ENCODE measurements at places on chromosomes 13 and 19.

GRCh38 chr19:44987148-44987675 is 14.1 kb upstream of the RELB start:
- no peak for DNase-seq

DNA sequence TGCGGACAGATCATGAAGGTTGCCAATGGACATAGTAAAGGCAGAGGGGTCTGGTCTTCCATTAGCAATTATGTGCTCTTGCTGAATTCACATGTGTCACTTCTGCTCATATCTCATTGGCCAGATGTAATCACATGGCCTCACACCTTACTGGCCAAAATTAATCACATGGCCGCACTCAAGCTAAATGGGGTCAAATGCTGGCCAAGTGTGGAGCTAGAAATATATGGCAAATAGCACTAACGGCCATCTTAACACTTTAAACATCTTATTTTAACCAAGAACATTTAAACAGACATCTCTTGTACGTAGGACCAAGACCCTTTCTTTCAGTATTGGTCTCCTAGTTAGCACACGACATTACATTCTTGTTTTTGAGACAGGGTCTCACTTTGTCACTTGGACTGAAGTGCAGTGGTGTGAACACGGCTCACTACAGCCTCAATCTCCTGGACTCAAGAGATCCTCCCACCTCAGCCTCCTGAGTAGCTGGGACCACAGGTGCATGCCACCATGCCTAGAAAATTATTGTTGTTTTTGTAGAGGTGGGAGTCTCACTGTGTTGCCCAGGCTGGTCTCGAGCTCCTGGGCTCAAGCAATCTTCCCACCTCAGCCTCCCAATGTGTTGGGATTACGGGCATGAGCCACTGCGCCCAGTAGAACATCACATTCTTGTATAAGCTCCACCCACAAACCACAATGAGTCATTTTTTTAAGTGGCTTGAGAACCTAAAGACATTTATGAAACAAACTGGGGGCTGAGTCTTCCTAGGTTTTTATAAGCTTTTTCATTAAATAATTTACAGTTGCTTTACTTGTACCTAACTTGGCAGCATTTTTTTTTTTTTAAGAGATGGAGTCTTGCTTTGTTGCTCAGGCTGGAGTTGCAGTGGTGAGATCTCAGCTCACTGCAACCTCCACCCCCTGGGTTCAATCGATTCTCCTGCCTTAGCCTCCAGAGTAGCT is 2.9 kb upstream of the PTOV1 start:
- no peak for DNase-seq

- DNase-seq: no peak
Observed at GRCh38 chr13:32472194-32472621, 44.3 kb upstream of the N4BP2L1 start.

GRCh38 chr13:74080762-74081161 is 53.4 kb downstream of the KLF12 start:
- no peak for DNase-seq

DNA sequence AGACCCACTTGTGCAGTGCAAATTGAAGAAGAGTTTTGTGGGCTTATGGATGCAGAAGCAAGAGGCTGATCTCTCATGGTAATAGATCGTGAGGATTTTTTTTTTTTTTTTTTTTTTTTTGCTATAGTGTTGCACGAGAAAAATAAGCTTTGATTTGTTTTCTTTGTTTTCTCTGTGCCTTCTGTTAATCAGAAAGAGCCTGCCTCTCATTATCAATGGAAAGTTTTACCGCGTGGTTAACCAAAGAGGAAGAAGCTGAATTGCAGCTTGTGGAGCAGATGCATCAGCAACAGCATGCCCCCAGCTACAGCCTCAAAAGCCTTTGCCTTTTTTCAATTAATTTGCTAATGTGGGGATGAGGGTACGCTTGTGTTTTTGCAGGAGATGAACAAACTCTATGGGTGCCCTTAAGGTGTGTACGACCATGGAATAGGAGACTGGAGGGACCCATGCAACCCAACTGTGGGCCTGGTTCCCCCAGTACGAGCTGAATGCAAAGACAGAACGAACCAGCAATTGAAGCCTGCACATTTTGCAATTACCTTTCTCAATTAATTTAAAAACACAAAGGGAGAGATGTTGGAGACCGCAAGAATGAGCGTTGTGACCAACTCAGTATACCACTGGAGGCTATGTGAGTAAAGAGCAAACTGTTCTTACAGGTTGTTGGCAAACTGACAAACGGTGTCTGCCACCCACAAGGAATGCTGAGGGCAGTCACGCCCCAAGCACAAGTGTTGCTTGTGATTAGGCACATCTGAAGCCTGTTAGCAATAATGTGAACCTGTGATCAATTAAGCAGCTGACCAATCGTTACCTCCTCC is 58.6 kb upstream of the SPRY2 start:
- no peak for DNase-seq

DNA sequence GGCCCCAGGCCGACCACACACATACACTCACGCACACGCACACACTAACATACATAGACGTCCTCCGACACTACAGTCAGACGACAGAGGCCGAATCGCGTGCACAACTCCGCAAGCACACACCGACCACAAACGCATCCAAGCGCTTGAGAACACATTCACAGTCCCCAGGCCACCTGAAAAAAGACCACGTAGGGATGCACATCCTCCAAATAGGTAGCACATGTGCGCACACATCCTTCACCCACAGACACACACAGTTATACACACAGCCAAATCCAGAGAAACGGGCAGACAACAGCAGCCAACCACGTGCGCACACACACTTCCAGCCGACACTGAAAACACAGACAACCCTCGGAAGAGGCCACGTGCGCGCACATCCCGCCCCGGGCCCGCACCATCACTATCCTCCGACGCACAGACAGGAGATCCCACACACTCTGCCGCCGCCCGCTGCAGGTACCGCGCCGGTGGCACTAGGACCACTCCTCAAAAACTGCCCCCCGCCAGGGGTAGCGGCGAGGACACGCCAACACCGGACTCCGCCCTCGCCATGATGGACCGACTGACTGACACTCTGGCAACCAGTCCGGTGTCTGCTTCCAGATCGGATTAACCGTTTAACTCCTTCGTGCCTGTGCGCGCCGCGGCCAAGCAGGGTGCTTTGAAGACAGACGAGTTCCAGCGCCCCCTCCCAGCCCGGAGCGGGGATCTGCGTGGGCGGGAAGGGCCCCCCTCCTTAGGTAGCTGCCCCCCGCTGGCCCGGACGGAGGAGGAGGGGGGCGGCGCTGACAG is 493 bp upstream of the PDE4A start:
- DNase-seq: no peak

DNA sequence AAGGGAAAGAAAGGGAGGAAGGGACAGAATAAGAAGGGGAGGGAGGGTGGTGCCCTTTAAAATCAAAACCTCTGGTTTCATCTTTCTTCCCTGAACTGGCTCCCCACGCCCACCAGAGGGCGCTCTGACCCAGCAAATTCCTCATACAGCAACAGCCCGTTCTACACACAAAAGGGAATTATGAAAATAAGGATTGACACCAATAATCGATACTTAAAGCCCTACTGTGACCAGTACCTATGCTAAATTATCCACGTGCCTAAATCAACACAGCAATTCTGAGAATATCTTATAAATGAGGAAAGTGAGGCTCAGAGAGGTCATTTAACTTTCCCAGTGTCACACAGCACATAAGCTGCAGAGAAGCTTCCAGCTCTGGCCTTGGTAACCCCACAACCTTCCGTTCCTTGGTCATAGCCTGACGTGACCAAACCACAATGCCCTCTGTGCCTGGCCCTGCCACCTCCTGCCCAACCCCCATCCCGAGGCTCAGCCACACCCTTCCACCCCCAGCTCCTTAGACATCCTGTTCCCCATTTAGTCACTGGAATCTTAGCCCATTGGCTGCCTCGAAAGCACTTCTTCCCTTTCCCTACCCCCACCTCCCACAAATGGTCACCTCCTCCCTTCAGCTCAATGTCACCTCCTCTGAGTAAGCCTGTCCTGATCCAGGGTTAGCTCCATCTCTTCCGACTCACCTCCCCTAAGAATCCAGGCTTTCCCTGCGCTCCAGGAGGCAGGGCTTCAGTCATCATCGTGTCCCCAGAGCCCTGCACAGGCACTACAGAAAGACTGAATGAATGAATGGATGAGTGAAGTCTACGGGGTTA is 34.2 kb upstream of the PNMA8B start:
- DNase-seq: peak; percentile 34

DNA sequence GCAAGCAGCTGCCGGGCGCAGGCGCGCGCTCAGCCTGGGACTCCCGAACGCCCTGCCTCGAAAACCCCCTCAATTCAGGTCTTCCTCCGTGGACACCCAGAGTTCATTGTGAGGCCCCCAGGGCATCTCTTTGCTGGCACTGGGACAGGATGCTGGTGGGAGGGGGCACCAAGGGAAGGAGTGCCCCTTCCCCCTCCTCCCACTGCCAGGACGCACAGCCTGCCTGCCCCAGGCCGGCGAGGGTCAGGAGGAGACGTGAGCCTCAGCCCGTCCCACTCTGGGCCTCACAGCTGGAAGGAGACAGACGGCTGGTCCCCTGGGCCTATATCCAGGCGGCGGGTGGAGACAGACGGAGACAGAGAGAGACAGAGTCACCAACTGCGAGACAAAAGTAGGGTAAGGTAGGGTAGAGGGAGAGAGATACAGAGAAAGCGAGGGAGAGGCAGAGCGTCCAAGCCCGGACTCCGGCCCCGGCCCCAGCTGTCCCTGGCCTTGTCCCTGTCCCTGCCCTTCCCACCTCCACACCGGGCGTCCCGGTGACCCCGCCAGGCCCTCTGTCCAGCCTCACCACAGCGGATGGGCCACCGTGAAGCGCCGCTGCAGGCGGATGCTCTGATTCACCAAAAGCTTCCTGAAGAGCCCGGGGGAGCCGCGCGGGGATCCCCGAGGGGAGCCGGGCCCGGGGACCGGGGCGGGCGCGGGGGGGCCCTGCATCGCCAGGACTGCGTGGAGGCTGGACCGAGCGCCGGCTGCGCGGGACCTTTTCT is at the start of gene PDE4C:
Gene PDE4C, minus strand, starts transcription at position 737 of the 767 bp plus-strand sequence. Its CDS starts 23 bp downstream, at position 714.
- DNase-seq: no peak

DNA sequence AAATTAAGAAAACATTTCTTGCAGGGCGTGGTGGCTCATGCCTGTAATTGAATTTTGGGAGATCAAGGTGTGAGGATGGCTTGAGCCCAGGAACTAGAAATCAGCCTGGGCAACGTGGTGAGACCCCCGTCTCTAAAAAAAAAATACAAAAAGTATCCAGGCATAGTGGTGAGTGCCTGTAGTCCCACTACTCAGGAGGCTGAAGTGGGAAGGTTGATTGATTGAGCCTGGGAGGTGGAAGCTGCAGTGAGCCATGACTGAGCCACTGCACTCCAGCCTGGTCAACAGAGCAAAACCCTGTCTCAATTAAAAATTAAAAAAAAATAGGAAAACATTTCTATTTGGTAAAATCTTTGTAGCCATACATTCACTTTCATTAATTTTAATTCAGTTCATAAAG is 526.5 kb downstream of the PCDH9 start:
- no peak for DNase-seq

DNA sequence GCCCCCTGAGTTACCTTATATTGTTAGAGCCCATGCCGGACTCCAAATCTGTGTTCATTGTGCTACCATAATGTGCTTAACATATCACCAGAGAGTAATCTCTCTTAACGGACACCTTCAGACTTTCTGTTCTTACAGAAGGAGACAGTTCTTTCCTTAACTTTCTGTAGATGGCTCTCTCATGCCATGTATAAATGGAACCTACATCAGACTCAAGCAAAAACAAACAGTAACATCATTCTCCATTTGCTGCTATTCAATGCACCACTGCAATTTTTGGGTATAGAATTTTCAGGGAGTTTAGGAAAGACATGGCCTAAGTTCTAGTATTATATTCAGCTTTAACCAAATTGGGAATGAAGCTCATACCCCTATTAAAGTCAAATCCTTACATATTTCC is 12.6 kb upstream of the UGGT2 start:
- no peak for DNase-seq

GRCh38 chr13:27168086-27168485 is 3.5 kb downstream of the USP12 start:
- DNase-seq: no peak

DNA sequence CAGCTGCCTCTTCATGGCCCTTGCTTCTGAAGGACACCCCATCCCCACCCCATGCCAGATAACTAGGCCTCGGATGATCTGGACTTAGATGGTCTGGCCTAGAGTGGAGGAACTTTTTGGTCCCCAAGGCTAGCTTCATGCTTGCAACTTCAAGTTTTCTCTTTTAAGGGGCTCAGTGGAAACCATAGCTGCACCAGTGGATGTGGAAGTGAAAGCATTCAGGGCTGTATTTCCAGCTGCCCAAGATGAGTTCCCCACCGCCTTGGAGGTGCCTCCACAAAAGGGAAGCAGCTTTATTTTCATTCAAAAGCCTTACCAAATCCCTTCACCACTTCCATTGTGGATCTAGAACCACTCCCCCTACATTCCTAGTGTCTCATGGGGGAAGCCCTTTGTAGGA is 17.6 kb upstream of the GSX1 start:
- no peak for DNase-seq

DNA sequence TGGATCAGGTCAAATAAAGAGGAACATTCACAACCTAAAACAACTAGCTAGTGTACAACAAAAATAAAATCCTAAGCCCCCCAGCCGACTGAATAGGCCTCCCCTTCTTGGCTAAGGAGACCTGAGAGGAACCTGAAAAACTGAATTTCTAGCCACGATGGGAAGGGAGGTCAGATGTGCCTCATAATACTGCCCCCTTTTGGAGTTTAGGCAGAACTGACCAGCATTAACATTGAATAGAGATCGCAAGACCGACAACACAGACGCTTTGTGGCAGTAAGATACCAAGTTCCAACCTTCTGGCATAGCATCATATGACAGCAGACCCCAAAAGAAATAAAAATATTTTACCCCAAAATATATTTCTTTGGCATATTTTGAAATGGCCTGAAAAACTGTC is 15.9 kb downstream of the CBY2 start:
- peak; percentile 2 for DNase-seq

DNA sequence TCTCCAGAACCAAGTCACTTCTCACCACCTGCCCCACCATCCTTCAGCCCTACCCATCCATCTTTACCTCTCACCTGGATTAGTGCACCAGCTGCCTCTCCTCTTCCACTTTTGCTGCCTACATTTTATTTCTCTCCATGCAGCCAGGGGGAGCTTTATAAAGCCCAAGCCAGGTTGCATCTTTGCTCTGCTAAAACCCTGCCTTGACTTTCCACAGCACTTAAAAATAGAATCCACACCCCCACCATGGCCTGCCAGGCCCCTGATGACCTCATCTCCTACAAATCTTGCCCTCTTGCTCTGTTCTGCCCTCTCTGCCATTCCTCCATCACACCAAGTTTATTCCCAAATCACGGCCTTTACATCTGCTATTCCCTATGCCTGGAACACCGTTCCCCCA is 1.8 kb downstream of the HOOK2 start:
- no peak for DNase-seq

DNA sequence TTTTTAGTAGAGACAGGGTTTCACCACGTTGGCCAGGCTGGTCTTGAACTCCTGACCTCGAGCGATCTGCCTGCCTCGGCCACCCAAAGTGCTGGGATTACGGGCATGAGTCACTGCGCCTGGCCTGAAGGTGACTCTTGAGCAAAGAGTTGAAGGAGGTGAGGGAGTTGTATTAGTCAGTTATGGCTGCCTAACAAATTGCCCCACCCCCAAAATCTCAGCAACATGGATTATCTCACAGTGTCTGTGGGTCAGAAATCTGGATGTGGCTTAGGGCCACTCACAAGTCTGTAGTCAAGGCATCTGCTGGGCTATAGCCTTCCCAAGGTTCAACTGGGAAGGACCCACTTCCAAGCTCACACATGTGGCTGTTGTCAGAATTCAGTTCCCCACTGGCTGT is 52.8 kb upstream of the ADGRE5 start:
- no peak for DNase-seq

GRCh38 chr13:51976423-51976822 is 34.8 kb downstream of the ATP7B start:
- DNase-seq: no peak

Data from NCI-H187 (cell line).